Amniotic epithelial cell (primary cell): ENCODE measurements at places on chromosomes 7 and 10.

- no peak for DNase-seq
Observed at GRCh38 chr10:113523071-113523470, 29.8 kb upstream of the HABP2 start.

- peak; percentile 70 for DNase-seq
Observed at GRCh38 chr10:97861097-97861750, 11.6 kb downstream of the GOLGA7B start.

DNA sequence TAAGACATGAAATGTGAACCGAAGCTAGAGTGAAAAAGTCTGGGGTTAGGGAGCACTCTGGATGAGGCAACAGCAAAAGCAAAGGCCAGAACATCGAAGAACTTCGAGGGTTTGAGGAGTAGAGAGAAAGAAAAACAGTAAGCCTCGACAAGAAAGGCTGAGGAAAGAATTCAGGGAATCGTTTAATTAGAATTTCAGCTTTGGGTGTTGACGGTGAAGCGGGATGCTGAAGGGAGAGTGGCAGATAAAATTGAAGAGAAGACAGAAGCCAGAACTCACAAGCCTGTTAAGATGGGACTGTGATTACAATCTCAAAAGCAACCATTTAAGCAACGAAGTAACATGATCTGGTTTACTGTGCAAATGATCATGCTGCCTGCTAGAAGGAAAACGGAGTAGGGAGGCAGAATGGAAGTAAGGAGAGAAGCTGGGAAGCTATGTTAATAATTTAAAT, 2.1 kb downstream of the TRDMT1 start:
- peak; percentile 71 for DNase-seq

- DNase-seq, result no peak
Observed at GRCh38 chr10:99850767-99851340, 68.4 kb downstream of the ABCC2 start.

- peak; percentile 78 for DNase-seq
Observed at GRCh38 chr7:130290745-130291144, 2.2 kb upstream of the CPA4 start.

- DNase-seq, result no peak
Observed at GRCh38 chr7:158094671-158095226, 492.9 kb downstream of the PTPRN2 start.

DNA sequence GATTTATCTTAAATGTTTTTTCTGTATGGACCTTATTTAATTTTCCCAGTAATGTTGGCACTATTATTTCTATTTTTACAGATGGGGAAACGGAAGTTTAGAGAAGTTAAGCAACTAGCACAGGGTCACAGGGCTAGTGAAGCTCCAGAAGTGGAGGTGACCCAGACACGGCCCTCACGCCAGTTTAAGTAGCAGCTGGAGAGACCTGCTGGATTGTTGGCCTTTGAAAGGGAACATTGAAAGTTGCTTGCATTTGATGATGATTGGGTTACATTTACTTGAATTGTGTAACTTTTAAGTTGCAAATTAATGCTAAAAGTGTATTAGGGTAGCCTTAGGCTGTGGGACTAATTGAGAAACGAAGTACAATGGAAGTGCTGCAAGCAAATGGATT, 25.6 kb downstream of the CDK14 start:
- no peak for DNase-seq

DNA sequence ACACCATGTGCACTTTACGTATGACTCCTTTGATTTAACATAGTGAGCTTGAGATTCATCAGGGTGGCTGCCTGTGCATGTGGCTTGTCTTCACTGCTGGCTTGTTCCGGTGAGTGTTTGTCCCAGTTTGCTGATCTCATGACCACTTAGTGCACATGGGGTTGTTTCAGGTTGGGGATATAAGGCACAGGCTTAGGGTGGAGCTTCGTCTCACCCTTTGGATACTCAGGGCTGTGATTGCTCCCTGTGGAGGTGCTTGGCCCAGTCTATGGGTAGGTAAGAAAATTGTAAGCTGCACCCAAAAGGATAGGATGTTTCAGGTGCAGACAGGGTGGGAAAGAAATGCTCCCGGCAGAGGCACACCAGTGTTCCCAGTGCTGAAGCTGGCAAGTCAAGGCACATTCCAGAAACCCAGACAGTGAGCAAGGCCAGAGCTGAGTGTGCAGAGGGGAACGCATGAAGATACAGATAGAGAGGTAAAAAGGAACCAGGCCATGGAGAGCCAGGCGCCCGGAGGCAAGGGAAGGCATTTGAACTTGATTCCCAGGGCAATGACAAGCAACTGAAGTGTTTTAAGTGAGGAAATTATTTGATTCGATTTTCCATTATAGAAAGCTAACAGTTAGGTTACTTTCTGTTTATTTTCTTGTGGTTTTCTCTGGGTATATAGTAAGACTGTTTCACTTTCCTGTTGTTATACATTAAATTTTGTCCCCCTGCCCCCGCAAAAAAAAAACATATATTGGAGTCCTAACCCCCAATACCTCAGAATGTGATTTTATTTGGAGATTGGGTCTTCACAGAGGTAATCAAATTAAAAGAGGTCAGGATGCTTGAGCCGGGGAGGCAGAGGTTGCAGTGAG, 289.8 kb upstream of the KLF6 start:
- DNase-seq, result peak; percentile 59

GRCh38 chr7:121748546-121748945, 124.4 kb upstream of the PTPRZ1 start:
- DNase-seq, result no peak

GRCh38 chr7:95357623-95358022, 33.3 kb upstream of the PON1 start:
- DNase-seq, result no peak

- DNase-seq, result no peak
Observed at GRCh38 chr10:116489460-116489859, 56.3 kb upstream of the PNLIP start.

- DNase-seq, result no peak
Observed at GRCh38 chr7:156127166-156128134, 315.2 kb upstream of the SHH start.

DNA sequence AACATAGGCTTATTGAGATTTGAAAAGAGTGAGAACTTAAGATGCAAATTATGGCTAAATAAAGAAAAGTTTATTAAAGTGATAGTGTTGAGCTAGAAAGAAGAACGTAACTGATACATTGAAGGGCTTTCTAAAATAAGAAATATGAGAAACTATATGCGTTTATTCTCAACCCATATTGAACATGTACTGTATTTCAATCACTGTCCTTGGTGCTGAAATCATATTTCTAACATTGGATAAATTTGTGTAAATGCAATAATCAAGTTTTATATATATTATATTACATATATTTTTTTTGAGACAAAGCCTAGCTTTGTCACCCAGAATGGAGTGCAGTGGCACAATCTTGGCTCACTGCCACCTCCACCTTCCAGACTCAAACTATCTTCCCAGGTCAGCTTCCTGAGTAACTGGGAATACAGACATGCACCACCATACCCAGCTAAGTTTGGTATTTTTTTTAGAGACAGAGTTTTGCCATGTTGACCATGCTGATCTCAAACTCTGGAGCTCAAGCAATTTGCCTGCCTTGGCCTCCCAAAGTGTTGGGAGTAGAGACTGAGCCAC, 1065.8 kb downstream of the REEP3 start:
- DNase-seq, result no peak

DNA sequence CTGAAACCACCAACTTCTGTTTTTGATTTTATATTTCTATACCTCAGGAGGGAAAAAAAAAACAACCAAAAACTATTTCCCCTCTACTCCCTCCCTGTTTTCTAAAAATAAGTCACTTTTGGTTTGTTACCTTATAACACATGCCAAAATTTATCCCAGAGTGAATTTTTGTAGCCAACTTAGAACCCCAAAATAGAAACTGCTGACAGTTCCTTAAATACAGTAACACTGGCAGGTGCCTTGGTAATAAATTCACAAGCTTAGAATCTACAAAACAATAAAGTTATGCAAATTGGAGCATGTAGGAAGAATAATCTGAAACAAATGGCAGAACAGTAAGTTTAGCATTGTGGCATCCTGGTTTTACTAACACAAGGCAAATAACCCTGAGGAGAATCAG, 165.0 kb upstream of the HDAC9 start:
- no peak for DNase-seq

GRCh38 chr10:34760606-34761005, 54.5 kb downstream of the PARD3 start:
- no peak for DNase-seq

GRCh38 chr7:96033009-96033598, 260.8 kb downstream of the DYNC1I1 start:
- DNase-seq, result no peak

DNA sequence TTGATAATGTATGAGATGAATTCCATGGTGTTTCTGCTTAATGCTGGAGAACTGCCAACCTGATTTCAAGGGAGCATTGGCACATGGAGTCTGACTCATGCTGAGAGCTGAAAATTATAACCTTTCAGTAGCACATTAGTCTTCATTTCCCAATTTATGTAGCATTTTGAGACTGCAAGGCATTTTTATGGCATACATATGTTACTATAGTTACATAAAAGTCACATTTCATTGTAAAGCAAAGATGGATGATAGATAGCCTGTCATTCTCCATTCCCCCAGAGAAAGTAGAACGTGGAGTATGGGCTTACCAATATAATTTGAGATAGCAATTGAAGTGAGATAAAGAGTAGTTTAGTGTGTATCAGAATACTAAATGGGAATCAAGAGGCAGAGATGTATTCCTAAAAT, 103.1 kb downstream of the SLC16A9 start:
- DNase-seq, result peak; percentile 28

GRCh38 chr7:136114966-136115762, 138.0 kb upstream of the MTPN start:
- DNase-seq, result peak; percentile 62

DNA sequence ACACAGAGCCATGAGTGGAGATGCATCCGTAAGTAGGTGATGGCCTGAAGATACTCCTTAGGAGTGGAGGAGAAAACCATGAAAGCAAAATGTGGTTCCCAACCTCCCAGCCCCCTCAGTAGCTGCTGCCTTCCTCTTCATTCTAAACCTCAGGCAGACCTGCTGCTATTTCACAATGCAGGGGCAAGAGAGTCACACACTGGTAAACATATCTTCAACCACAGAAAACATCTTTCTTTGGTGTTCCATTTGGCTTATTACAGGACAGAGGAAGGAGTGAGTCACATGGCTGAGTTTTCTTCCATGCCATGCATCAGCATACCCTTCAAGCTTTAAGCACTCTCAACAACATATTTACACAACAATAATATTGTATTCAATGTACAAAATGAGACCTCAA, 342.1 kb downstream of the BMPER start:
- DNase-seq, result peak; percentile 93

DNA sequence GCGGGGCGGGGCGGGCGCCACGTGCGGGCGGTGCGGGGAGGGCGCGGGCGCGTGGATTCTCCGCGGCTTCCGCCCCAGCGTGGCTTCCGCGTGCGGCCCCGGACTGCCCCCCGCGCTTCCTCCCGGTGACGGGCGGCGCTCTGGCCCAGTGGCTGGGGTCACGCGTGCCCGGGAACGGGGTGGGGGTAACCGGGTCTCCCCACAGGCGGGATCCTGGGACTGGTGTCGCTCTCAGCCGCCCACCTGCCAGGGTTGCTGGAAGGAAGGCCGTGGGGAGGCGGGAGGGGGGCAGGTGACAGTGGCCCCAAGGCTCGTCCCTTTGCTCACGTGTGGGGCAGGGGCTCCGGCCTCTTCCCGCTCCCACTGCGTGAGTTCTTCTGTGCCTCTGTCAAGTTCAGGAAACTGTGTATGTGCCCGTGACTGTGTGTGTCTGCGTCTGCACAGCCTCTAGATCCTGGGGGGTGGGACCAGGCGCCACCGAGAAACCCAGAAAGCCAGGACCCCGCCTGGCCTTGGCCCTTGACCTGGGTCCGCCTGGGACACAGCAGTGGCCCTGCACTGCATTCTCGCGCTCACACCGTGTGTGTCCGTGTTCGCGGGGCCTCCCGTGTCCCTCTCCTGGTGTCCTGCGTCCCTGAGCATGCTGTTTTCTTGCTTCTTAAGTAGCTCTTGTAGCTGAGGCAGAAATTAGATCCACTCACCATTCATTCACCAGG, 919 bp downstream of the MAFK start:
- DNase-seq, result no peak

DNA sequence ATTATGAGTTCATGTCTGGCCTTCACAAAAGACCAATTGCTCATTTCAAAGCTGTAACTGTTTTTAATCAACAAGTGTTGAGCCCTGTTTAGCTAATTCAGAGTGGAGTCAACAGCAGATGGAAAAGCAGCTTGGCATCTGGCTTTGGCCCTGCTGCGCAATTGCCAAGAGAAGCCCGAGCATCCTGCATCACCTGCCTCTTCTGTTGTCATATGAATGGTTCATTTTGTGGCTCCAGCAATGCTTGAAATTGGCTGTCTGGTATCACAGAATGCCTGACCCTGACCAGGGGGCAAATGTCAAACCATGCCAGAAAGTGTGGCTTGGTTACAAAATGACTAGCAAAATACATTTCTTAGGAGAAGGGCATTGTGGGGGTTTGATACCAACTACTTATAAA, 296.5 kb upstream of the PHF14 start:
- DNase-seq, result no peak

GRCh38 chr10:108556186-108556585, 1367.1 kb downstream of the XPNPEP1 start:
- DNase-seq, result peak; percentile 30

DNA sequence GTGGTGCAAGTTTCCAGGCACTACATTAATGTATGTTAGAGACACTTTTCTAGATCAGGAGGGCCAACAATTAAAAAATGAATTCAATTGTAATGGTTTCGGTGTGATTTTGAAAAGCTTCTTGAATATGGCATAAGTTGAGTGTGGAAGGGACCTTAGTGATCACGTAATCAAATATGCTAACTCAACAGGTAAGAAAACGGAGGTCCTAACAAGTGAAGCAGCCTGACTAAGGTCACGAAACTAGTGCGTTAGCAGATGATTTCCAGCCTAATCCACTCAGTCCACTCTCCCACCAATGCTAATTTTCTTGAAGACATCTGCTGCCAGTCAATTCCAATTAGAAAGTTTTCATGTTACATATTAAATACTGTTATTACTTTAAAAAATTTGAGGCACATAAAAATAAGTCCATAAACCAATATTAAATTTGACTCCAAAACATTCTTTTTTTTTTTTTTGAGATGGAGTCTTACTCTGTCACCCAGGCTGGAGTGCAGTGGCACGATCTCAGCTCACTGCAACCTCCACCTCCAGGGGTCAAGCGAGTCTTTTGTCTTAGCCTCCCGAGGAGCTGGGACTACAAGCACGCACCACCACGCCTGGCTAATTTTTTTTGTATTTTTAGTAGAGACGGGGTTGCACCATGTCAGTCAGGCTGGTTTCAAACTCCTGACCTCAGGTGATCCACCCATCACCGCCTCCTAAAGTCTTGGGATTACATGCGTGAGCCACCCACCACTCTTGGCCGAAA, 2.3 kb upstream of the RSBN1L start:
- no peak for DNase-seq

- peak; percentile 9 for DNase-seq
Observed at GRCh38 chr7:99173787-99174186, 29.9 kb upstream of the SMURF1 start.

GRCh38 chr10:60828489-60828852, 50.2 kb downstream of the CDK1 start:
- DNase-seq, result peak; percentile 59

- no peak for DNase-seq
Observed at GRCh38 chr7:134353411-134353810, 36.7 kb upstream of the SLC35B4 start.
